ENCODE measurements at places on chromosomes 12 and 14.

- DNase-seq: no peak
These were observed 10.3 kb upstream of the PGAM5 start for GRCh38 chr12:132700212-132700822.

GRCh38 chr14:72172049-72172448 lies 239.8 kb downstream of the RGS6 start:
- no peak for DNase-seq

- no peak for DNase-seq
These were observed 226.9 kb upstream of the CRY1 start for GRCh38 chr12:107320033-107320928.

GRCh38 chr12:109310247-109311125 lies 1.4 kb upstream of the FOXN4 start:
- peak; percentile 62 for DNase-seq

GRCh38 chr12:88579601-88580050 lies 645 bp downstream of the KITLG start:
- DNase-seq: no peak

DNA sequence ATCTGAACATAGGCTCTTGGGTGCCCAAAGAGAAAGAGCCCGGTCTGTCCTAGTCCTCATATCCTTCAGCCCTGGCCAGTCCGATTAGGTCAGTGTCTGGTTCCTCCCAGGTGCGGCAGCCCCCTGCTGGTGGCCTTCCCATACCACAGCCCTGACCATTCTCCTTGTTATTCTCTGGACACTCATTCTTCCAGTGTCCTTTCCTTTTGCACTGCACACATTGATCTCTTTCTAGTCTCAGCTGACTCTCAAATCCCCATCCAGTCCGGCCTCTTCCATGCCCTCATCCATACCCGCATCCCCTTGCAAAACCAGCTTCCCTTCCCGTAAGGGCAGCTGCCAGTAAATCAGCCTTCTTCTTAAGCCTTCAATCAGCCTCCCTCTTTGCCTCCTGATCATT lies 1316.3 kb downstream of the TMEM121 start:
- no peak for DNase-seq

- peak; percentile 37 for DNase-seq
These were observed 651 bp downstream of the TMEM117 start for GRCh38 chr12:43836475-43836989.

DNA sequence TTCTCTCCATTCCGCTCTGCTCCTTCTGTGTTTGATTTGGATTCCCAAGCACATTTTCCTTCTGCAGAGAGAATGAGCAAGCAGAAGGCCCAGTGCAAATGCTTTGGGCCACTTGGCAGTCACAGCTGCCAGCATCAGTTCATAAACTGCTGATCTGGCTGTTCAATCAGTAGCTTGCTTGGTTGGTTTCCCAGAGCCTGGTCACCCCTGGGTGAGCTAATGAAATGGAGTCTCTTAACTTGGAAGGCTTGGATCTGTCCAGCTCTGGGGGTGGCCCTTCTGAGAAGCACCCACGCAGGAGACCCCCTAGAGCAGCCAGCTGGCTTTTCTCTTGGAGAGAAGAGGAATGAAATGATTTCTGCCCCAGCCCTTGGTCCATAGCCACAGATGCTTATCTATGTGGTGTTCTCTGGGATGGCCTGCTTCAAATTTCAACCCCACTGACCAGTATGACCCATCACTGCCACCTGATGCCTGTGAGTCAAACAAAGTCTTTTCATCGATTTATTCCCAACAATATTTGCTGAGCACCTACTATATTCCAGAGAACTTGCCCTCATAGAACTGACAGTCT lies 30.3 kb downstream of the FAIM2 start:
- DNase-seq: no peak
